Thoracic aorta (tissue), 2 donors: ENCODE measurements at places on chromosomes 7 and 10.

GRCh38 chr10:44361109-44361508 lies 23.8 kb downstream of the CXCL12 start:
- DNase-seq, result no peak

DNA sequence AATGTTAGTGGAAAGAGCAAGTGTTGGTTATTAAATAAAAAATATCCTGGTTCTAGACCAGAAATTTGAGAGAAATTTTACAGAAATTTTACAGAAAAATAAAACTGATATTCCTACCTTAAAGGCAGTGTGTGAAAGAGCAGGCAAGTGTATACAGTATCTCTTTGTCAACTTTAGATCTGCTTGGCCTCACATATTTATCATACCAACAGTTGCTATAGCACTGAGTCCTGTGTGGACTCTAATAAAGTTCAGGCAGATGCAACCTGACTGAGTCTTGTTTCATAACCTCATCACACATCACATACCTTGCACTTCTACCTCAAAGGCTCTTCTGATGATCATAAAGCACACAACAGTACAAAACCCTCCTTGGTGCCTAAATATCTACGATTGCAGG lies 552.4 kb upstream of the PCDH15 start:
- DNase-seq, result no peak

DNA sequence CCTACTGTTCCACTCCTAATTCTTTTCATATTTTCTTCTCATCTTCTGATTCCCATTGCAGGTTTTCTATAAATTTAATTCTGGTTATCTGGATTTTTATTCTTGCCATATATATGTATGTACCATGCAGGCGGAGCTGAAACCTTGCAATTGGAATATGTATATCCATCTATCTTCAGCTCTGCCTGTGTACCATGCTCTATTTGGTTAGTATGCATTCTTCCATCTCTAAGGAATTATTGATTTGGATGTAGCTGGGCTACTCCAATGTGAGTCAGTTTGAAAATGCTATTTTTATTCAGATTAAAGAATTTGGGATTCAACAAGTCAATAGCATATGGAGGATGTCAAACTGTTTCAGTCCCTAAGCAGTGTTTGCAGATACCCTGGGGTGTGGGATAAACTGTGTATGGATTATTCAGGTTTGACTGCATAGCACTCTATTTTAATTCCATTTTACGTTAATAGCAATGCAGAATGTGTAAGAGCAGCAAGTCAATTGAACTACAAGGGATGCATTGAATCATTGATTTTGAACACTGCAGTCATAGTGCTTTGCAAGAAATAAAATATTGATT lies 528.1 kb upstream of the FZD8 start:
- no peak for DNase-seq

GRCh38 chr7:39890411-39890810 lies 59.6 kb upstream of the CDK13 start:
- DNase-seq, result no peak

GRCh38 chr7:35556515-35557471 lies 138.1 kb downstream of the HERPUD2 start:
- DNase-seq, result no peak

DNA sequence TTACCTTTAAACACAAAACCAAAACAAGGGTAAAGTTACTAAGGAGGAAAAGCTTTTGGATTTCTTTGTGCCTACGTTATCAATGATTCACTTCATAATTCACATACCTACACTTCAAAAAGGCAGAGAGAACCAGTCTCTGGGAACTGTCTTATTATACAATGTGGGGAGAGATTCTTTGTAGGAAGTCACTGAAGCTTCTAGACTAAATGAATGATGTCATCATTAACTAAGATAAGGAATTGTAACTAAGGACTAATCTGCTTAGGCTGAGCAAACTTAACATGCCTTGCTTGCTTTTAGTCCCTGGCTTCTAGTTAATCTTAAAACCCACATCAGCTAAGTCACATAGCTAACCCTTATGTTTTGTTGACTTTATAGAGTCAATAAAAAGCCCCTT lies 771.2 kb downstream of the NXPH1 start:
- no peak for DNase-seq

GRCh38 chr10:132847416-132847777 lies 61.5 kb upstream of the NKX6-2 start:
- no peak for DNase-seq

GRCh38 chr10:78162853-78163252 lies 129.2 kb downstream of the RPS24 start:
- DNase-seq, result no peak

DNA sequence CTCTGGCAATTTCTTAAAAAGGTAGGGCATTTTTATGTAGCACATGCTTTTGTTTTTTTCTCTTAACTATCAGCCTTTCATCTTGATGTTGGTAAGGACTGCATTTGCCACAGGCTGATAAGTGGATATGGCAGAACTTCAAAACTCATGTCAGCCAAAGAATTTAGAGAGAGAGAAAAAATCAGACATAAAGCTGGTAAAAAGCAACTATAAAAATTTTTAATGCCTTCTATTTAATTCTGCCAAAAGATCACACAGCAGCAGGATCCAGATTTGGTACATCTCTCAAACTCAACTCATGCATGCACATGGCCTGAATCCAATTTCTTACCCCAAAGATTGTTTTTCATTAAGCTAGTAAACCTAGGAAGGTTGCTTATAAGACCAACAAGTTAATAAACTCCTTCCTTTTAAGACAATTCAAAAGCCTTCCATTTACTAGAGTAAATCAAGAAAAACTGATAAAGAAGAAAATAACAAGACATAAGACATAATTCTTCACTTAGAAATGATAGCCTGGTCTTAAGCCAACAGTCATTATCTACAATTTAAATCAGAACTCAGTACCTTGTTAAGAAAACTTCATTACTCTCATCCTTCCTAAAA lies 69.3 kb downstream of the GLI3 start:
- no peak for DNase-seq

- no peak for DNase-seq
Observed at GRCh38 chr7:31853380-31853779, 166.4 kb downstream of the PPP1R17 start.

DNA sequence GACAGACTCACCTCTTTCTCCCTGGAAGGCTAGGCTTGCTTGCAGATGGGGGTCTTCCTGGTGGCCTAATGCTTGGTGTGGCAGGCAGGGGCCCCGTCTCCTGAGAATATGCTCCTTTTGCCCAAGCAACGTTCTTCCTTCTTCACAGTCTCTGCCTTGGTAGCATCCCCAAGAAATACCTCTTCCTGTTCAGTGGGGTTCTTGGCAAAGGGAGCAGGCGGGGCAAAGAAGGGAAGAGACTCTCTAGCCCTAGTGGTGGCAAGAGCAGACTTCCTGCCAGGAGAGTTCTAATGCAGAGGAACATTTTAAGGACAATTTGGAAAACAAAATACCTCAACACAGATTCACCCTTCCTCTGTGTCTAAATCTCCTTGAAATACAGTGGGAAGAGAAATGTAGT lies at the start of gene CLEC5A:
Gene CLEC5A (minus strand): TSS at position 179 of the 400 bp plus-strand sequence. CDS start 682 bp downstream, outside the sequence.
- DNase-seq, result no peak

DNA sequence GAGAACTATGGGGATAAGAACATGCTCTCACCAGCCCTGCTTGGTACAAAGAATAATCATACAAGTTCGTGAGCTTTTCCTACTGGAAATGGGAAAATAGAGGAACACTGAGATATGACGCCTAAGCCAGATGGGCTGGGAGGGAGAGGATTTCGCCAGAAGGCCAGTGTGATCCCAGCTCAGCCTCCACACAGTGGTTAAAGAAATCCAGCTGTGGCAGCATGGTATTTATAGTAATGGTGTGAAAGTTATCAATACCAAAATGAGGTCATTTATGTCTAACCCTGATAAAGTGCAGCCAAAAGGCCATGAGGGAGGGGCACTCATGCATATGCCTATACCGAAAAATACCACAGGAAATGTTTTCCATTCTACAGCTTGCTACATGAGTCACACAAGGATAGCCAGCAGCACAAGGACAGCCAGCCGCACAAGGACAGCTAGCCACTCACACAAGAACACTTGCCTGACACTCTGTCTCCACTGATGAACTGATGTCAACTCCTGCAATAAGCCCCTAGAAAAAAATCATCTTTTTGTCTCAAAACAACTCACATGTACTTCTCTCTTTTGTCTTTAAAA lies 49.4 kb downstream of the FRMPD2 start:
- no peak for DNase-seq

DNA sequence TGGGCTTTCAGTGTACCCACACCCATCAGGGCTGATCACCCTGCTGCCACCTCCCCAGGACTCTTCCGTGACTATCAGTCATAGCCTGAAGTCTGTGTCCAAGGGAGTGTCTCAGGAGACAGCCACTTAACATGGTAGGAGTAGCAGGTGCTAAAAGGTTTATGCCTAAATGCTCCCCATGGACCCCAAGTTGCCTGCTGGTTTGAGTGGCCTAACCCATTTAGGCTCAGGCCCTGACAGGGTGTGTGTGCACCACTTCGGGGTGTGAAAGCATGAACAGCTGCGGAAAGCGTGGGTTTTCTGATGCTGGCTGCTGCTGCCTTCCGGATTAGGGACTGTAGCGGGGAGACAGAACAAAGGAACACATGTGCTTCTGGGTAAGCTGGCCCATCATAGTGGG lies 93.2 kb upstream of the SAMD8 start:
- no peak for DNase-seq

DNA sequence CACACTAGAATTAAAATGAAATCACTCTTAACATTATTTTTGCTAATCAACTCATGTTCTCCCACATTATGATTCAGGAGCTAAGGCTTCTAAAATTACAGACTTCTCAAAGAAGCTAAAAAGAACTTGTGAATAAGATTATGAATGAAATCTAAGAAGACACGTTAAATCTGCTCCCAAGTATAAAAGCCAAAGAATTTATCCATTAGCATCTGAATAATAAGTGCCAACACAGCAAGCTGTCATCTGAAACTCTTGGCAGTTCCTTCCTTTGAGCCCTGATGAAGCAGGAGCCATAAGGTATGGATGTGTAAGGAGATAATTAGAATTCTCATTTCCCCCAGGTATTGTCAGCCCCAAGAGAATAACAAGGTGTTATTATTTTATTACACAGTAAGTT lies 50.3 kb downstream of the TPK1 start:
- no peak for DNase-seq

DNA sequence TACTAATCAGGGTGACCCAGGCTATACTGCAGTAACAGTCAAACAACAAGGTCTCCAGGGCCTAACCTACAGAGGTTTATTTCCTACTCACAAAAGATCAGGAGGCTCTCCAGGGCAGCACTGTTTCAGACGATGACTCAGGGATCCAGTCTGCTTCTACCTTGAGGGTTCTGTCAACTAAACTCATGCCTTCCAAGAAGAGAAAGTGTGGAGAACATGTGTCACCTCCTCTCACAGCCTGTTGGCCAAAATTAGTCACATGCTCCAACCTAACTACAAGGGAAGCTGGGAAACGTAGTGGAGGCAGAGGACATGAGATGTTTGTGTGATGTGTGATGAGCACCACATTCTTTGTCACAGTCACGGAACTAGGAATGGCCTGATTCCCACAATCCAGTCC lies 14.7 kb upstream of the INA start:
- DNase-seq, result no peak

DNA sequence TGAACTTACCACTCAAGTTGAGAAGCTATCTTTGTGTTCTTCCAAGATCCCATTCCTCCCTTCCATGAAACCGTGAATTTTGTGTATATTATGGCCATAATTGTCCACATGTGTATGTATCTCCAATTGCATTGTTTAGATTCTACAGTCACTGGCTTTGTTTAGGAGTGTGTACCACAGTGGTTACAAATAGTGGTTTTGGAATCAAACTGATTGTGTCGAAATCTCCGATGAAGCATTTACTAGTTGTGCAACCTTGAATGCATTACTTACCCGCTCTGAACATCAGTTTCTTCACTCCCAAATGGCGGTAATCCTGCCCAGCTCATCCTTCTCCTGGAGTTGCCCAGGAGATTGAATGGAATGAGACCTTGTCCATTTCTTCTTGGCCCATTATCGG lies 145.0 kb upstream of the ZNF32 start:
- DNase-seq, result no peak

DNA sequence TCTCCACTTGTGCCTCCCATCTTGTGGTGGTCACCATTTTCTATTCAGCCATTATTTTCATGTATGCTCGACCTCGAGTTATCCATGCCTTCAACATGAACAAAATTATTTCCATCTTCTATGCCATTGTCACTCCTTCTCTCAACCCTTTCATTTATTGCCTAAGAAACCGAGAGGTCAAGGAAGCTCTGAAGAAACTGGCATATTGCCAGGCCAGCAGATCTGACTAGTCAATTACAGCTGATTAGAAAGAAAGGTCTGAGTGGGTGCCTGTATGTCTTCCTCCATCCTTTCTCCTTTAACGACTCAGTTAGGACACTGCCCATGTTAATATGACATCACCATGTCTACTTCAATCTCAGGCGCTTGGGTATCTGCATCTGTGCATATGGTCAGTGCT lies 4.6 kb downstream of the OR6B1 start:
- DNase-seq, result no peak

- DNase-seq, result no peak
Observed at GRCh38 chr7:83248000-83248399, 85.3 kb upstream of the PCLO start.

GRCh38 chr10:78702186-78702585 lies 366.6 kb upstream of the ZMIZ1 start:
- DNase-seq, result no peak

GRCh38 chr10:112202561-112203241 lies 19.1 kb upstream of the GPAM start:
- no peak for DNase-seq

- DNase-seq, result no peak
Observed at GRCh38 chr10:66833861-66834260, 92.0 kb upstream of the LRRTM3 start.

DNA sequence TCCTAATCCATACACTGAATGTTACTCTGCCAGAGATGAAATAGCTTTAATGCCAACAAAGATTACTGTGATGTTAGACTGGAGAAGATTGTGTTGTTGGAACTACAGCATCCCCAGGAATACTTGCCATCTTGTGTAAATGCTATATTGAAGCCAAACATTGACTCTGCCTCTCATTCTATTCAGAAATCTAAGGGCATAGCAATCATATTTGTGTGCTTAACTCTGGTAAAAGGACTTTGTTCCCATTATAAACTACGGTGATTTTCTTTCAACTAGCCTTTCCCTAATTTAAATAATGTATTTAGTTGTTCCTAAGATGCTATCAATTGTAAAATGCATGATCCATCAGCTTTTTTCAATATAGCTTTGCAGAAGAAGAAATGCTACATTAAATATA lies 498.4 kb upstream of the LRRN3 start:
- no peak for DNase-seq

DNA sequence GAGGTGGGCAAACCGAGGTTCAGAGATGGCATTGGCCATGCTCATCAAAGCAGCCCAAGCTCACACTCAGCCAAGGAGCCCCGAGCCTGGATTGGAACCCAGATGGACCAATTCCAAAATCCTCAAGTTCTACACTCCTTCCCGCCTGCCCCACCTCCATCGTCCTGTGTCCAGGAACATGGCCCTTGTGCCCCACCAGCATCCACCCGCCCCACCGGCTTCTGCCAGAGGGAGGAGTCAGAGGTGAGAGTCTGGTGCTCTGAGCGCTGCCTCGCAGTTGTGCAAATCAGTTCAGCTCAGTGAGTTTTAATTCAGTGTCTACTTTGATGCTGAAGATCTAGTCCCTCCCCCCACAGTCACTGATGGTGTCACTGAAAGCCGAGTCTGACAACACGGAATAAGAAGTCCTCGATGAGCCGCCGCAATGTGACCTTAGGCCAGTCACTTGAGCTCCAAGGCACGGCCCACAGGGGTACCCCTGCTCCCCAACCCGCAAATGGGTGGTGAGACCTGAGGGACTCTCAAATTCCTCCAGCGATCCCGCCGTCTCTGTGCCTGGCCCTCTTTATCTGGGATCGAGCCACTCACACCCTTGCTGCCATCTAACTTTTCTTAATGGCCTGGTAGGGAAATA lies 26.3 kb downstream of the PRKAG2 start:
- DNase-seq, result no peak
